Mesenteric fat pad (tissue), 1 donor: ENCODE measurements at places on chromosomes 2 and 18. TPM values are rescaled to one million over a fixed set of nuclear protein-coding genes. Genes with fewer than 3 reads are reported as not detected.

The MAP3K19 gene
- not detected for total RNA-seq

The ARID5A gene
- total RNA-seq: 50.9 TPM

The UCN gene
- total RNA-seq: 1.0 TPM

The DPP4 gene
- 6.9 TPM for total RNA-seq

The ALK gene
- 1.0 TPM for total RNA-seq
